ENCODE measurements at places on chromosomes 4 and X.
A peak's percentile ranks its signal among the peaks of the same experiment; 100 is the strongest.

- DNase-seq: no peak
Measured at GRCh38 chr4:171774642-171775190, 38.5 kb upstream of the GALNTL6 start.

DNA sequence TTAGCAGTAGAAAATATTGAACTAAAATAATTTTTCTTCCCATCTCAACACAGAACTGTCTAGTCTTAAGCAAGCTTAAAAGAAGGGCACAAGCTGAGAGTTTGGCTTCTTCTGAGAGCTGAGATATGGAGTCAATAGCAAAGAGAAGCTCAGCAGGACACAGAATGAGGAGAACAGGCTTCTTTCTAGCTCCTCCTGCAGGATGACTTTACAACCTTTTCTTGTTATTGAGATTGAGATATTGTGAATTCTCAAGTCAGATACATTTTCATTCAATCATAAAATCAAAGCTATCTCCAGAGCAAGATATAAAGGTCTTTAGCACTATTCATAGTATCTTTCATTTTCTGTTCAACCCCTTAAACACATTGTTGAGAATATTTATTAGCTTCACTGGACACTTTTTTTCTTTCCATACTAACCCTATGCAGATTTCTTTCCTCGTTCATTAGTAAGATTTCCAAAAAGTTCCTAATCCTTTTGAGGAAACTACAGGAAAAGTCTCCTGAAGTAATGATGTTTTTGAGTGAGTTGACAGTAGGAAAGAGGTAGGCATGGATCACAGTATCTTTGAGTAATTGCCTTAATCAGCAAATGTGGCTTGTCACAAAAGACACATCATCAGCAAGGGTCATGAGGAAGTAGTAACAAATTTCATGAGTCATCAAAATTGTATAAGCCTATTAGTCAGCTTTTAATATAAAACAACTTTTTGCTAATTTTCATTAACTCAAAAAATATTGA lies 17.8 kb upstream of the CXCL3 start:
- peak; percentile 32 for DNase-seq

GRCh38 chr4:77634132-77634785 lies 28.6 kb downstream of the CXCL13 start:
- no peak for DNase-seq

DNA sequence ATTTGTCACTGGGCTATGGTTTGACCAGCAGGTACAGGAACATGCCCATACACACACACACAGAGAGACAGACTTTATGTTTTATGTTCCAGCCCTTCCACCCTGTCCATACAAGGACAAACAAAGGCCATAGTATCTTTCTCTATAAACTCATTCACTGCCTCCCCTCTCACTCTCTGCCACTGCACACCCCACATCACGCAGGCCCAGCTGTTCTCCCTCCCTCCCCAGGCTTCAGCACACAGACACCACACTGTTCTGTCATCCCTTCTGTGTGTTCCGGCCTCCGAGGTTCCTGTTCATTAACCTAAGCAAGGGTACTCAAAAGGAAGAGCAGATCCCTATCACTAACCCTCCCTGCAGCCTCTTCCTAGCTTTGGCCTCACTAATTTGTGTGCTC lies 17.8 kb downstream of the LAS1L start:
- no peak for DNase-seq

DNA sequence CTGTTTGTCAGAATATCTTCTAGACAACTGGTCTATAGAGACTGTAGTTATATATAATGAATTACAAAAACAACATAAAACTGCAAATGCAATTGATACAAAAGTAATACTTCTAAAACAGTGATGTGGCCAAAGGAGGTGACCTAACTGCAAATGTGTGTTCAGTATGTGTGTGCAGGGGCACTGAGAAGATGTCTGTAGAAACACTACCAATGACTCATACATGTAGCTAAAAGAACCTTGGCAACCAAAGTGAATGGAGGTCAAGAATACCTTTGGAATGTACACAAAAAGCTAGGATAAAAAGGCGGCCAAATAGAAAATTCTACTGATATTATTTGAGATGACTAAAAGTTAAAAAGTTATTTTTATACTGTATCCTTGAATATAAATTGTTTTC lies 261.8 kb downstream of the CAMK2D start:
- DNase-seq: no peak

DNA sequence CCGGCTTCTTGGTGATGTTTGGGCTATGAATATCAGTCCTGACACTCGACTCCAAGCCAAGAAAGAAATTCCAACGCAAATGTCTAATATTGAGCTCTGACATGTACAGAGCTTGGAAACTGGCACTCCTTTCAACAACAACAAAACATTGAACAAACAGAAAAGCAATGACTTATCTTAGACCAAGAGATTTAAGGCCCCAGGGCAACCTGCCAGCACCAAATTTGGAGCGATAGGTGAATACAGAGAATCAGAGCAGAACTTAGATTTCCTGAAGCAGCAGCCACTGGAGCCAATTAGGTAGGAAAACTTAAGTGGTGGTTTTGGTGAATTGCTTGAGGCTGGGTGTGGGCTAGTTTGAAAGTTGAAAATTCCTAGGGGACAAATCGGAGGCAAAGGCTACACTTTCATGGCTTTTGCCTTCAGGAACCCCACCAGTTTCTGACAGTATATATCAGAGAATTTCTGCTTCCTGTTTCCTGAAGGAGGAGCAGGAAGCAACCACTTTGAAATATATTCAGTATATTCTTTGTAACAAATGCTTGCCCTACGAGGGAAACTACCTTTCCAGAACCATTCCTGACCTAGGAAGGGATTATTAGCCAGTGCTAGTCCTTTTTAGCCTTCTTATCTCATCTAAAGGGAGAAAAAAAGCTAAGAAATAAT lies 10.1 kb upstream of the FMR1 start:
- DNase-seq: no peak
